ENCODE measurements at places on chromosomes 3 and 15.
A peak's percentile ranks its signal among the peaks of the same experiment; 100 is the strongest.

- no peak for DNase-seq
Measured at GRCh38 chr3:39590806-39591205, 123.3 kb downstream of the MOBP start.

DNA sequence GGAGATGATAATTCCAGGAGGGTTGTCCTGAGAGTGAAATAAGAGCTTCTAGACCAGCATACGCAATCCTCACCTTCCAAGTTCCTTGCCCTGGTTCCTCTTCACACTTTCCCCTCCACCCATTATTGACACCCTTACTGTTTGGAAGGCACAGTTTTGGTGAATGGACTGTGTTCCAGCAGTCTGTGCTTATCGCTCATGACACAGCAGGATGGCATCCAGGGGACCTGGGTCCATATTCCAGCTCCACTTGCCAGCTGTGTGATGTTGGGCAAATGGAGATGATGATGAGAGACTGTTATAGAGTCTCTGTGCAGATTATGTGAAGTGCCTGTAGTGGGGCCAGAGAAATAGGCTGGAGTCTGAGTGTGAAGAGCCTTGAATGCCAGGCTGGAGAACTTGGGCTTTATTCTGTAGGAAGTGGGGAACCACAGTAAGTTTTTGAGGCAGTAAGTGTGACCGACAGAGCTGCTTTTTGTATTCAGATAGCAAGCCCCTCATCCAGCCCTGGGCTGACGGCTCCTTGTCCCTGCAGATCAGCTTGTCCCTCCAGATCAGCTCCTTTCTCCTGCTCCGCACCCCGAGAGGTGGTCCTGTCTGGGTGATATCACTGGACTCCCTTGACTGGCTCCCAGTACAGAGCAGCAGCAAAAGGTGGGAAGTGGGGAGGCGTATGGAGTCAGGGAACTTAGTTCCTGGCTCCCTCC lies 8.1 kb downstream of the KBTBD13 start:
- no peak for DNase-seq

DNA sequence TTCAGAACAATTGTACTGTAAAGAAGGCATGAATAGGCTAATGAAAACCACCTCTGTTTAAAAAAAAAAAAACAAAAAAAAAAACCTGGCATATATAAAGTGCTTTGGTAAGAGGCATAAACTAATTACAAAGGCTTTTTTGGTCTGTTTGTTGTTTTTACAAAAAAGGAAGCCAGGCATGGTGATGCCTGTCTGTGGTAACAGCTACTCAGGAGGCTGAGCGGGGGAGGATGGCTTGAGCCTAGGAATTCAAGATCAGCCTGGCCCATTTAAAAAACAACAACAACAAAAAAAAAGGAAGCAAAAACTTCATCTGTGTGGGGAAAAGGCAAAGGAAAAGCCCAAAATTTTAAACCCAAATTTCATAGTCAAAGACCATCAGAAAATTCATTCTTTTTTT lies 47.0 kb downstream of the OSBPL10 start:
- DNase-seq, result no peak

DNA sequence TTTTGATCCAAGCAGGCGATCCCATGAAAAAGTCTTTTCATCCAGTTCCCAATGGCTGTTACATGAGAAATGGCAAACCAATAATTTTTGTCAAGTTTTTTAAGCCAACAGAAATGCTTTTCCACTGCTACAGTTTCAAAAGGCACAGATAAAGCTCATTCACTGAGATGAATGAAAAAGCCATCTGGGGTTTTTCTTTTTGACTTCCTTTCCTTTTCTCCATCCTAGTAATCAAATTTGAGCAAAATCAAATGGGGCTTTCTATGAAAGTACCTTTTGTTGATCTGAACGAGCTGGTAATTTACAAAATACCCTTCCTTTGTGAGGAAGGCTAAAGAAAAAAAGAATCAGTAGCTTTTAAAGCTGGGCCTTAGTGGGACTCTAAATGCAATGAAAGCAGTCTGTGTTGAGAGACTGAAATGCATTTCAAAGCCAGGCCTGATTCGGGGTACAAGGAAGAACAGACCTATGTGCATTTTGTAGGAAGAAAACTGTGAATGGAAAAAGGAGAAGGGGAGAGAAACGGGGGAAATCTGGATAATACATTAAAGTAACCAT lies 185.2 kb upstream of the DNAJC19 start:
- DNase-seq, result no peak

- no peak for DNase-seq
Measured at GRCh38 chr3:88469216-88469615, 319.5 kb downstream of the C3orf38 start.

DNA sequence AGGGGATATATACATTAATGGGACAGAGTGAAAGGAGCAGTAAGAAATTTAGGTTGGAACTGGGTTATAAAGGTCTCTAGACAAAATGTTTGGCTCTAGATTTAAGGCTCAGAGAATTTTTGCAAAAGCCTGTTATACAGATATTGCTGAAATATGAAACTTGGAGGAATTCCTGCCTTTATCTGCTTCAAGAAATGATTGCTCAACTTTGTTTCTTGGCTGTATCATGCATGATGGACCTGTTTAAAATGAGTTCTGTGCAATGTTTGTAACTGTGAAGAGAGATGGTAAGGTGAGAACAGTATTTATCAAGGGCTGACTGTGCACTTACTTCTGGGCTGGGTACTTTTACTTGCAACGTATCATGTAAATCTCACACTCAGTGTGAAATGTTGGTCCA lies 3.3 kb downstream of the CRYBG3 start:
- no peak for DNase-seq

DNA sequence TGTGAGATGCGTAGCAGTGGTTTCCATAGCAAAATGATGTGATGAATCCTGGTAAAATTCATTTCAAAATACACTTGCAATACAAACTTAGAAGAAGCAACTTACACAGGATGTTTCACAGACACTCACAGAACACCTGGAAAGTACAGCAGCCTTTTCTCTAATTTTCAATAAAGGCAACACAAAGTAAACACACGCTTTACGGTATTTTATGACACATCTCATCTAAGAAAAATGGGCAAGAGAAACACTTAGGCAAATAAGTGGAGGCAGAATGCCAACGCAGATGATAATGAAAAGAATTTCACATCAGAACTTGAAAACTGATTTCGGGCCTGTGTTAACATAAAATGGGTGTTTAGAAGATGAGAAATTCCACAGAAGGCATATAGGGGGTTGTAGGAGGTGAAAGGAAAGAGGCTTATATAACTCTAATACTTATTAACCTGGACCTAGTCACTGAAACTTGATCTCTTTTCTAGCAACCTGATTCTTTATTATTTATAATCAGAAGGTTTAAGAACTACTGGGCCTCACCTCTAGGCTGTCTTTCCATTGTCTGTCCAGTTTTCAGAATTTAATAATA lies 25.6 kb upstream of the MAP3K13 start:
- no peak for DNase-seq

- no peak for DNase-seq
Measured at GRCh38 chr3:38142959-38143358, 4.5 kb downstream of the MYD88 start.

DNA sequence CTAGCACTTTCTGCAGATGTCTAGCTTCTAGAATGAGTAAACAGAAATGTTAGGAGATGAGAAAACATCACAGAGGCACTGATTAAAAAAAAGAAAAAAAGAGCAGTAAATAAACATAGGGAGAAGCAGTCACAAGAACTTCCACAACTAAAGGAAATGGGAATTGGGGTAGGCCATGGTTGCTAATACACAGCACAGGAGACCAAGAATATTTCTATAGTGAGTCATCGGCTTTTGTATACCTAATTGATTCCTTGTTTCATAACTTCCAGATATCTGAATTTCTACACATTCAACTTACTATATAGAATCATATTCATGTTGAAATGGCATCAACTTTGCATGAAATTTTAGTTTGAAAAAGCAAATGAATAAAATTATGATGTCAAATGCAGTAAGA lies 47.3 kb upstream of the TCF12 start:
- DNase-seq, result no peak

- peak; percentile 43 for DNase-seq
Measured at GRCh38 chr3:24963762-24964625, 464.1 kb upstream of the RARB start.

GRCh38 chr3:187276397-187277128 lies 15.0 kb downstream of the MASP1 start:
- no peak for DNase-seq

DNA sequence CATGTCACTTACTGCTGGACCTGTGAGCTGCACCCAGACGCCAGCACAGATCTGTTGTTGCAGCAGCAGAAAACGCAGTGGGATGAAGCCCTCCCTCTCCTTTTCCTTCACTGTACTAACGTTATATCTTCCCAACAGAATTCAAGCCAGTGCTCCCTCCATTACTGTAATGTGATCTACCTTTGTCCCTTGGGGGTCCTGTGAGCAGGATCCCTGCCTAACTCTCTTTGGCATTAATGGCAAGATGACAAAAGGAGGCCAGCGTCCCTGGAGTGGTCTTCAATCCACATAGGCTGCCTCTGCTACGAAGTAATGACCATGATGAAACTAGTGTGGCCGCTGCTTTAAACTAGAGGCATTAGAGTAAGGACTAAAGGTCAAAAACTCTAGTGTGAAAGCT lies 69.3 kb upstream of the SOX14 start:
- DNase-seq, result no peak

DNA sequence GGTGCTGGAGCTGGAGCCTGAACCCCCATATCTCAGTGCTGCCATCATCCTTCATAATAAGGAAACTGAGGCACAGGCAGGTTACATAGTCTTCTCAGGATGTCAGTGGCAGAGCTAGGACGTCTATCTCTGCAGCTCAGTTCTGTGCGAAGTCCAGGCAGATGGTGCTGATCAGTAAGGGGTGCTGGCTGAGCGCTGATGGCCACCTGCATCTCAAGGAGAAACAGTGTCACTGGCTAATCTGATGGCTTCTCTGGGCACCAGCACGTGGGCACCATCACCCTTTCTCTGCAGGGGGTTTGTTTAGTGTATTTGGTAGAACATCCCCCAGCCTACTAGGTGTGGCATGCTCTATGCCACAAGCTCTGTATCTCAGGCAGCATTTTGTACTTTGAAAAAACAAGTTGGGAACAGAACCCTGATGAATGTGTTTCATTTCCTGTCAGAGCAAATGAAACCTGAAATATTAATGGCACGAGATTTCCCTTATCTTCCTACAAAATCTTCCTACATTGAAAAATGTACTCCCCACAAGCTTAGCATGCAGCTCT lies 35.1 kb downstream of the APBA2 start:
- DNase-seq, result no peak

GRCh38 chr3:169846458-169847193 lies 23.1 kb downstream of the LRRC31 start:
- DNase-seq, result no peak

DNA sequence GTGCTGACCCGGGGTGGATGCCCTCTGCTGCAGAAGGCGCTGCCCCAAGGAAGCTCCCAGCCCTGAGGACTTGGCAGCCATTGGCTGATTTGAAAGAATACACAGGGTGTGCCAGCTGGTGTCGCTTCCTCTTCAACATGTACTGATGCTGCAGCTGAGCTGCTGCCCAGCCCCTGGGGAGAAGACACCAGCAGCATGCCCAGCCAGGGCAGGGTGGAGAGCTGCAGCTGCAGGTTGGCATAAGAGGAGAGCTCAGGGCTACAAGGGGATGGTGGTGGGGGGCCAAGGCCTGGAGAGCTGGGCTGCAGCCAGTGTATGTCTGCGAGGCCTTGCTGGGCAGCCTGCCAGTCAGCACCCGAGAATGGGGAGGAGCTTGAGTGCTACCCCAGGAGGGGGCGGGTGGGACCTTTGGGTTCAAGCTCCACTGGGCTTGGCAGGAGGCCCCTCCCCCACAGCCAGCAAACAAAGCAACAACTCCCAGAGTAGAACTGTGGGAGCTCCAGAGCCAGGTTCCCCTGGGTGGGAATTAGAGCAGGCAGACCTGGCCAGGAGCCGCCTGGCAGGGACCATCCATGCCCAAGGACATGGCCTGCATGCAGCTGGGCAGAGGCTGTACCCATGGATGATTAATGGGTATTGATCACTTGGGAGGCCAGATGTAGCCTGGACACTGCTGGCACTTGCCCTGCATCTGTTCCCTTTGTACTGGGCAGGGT lies 9.2 kb upstream of the SEMA4B start:
- DNase-seq, result peak; percentile 52

DNA sequence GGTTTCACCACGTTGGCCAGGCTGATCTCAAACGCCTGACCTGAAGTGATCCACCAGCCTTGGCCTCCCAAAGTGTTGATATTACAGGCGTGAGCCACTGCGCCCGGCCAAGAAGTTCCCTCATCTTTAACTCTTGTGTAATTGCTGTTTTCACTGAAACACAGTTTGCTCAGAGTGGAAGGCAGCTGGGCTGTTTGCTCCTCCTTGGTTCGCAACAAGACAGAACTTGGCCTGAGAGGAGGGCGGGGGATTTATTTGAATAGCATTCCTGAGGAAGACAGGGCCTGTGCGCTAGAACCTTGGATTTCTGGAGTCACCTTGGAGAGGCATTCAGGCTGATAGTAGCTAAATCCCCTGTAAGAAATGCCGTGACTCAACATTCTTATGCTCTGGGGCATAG lies 226.7 kb upstream of the MCTP2 start:
- DNase-seq, result no peak

- no peak for DNase-seq
Measured at GRCh38 chr3:40178012-40178594, 131.4 kb upstream of the EIF1B start.

DNA sequence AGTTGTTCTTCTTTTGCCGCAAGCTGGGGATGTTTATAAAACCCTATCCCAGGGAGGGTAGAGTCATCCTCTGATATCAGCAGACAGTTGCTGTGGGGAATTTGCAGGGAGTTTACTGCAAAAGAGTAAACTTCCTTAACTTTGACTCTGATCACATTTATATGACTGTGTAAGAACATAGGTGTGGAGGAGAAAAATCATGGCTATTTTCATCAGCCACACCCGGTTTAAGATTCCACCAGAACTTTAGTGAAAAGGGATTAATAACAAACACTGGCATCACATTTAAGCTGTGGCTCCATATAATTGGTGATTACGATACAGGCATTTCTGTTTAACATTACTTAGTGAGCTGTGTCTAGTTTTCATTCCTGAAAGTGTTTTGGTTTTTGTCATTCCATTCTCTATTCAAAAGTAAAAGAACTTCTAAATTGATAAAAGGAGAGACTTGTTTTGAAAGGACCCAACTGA lies 143.1 kb downstream of the MYLK start:
- DNase-seq, result no peak

GRCh38 chr3:105352976-105353375 lies 13.7 kb upstream of the ALCAM start:
- DNase-seq, result no peak

GRCh38 chr15:88344786-88345185 lies 88.2 kb upstream of the NTRK3 start:
- DNase-seq, result no peak

- no peak for DNase-seq
Measured at GRCh38 chr3:184242297-184242685, 6.5 kb downstream of the ALG3 start.

- DNase-seq, result no peak
Measured at GRCh38 chr3:15453991-15454625, 26.7 kb downstream of the EAF1 start.

DNA sequence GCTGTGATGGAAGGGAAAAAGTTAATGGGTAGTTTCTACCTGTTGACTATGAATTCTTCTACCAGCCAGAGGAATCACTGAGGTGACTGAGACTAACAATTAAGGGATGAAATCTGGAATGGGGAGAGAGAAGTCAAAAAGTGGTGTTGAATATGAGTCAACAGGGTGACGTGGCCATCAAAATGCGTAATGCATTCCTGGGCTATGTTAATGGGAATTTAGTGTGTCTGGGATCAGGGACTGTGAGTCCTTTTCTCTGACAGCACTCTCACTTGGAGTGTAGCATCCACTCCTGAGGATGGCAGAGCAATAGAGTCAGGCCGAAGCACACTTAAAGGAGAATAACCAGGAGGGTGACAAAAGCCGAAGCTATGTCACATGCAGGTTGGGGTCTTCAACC lies 60.4 kb downstream of the MESD start:
- DNase-seq, result no peak

GRCh38 chr3:160112481-160112880 lies 112.7 kb upstream of the C3orf80 start:
- DNase-seq, result no peak
